Stimulated activated CD8-positive, alpha-beta memory T cell treated with anti-CD3 and anti-CD28 coated beads, Interleukin-4, amount 100 ng/mL, for 1 hour (primary cell): ENCODE measurements at places on chromosomes 6 and 20.

GRCh38 chr6:147716434-147716833, 207.9 kb downstream of the SAMD5 start:
- DNase-seq = no peak

DNA sequence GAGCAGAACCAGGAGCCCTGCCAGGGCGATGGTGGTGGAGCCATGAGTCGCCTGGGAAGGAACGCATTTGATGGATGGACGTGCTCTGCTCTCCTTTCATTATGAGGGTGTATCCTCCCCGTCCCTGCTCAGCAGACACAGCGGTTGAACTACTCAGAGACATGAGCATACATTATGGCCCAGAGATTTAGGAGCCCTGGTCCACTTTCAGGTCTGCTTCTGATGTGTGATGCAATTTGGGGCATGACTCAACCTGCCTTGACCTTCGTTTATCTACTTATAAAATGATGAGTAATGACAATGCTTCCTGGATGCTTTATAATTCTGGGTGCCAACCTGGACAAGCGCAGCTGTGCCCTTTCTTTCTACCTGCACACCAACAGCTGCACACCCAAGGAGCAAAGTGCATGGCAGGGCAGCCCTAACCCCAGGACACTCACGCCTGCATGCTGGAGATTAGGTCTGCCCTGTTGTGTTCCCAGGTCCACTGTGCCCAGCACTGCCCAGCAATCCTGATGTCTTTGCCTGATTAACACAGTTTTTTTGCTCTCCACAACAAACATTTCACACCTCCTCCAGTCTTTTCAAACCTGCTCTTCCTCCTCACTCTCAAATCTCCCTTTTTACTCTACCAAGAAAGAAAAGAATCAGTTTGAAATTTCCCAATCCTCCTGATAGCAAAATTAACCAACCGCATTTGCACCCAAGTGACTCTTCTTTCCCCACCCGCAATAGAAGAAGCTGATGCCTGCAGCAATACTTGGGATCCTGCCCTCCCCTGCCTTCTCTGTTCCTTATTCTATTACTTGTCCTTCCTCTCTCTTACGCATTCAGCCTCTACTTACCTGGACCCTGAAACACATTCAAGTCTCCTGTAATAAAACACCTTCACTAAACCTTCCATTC, 81.2 kb downstream of the EZR start:
- no peak for DNase-seq

- no peak for DNase-seq
Measured at GRCh38 chr6:131215219-131215618, 80.0 kb downstream of the AKAP7 start.

DNA sequence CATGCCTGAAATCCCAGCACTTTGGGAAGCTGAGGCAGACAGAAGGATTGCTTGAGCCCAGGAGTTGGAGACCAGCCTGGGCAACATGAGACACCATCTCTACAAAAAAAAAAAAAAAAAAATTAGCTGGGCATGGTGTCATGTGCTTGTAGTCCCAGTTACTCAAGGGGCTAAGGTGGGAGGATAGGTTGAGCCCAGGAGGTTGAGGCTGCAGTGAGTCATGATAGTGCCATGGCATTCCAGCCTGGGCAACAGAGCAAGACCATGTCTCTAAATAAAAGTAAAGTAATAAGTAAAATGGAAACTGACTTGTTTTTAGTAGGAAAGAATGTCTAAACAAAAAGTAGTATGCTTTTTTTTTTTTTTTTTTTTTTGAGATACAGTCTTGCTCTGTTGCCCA, 240.7 kb downstream of the ARID1B start:
- DNase-seq = no peak

GRCh38 chr6:138393871-138394783, 9.9 kb upstream of the HEBP2 start:
- no peak for DNase-seq

DNA sequence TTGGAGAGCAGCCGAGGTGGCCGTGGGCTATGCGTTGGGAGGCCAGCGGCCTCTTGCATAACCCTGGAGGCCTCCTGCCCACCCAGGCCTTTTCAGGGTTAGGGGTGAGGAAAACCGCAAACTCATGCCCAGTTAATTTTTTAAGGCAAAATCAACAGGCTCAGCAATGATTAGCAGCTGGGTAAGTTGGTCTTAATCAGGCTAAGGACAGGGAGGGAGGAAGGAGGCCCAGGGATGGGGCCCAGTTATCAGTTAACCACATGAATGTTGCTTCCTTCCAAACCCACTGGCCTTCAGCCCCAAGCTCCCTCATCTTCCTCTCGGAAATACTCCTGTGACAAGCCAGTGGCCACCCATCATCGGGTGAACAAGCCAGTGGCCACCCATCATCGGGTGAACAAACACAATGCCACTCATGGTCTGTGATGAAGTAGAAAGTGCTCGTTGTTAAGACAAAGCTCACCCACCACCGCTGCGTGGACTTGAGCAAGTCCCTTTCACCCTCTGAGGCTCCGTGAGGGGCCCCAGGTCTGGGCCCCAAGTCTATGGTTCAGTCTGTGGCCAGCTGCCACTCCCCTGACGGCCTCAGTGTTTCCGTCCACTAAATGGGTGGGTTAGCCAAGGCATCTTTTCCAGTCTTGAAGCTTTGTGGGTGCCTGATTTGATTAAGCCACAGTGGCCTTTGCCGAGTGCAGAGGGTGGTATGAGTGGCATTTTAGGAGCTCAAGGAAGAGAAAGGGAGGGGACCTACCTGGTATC, 39.4 kb downstream of the HNF4A start:
- DNase-seq = no peak

DNA sequence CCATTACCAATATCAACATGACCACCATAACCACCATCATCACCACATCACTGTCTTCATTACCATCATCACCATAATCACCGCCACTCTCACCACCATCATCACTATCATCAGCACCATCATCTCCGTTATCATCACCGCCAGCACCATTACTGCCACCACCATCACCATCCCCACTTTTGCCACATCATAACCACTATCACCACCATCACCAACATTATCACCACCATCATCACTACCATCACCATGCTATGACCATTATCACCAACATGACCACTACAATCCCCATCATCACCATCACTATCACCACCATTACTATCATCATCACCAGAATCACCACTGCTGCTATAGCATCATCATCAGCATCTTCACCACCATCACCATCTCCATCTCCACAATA, 25.7 kb downstream of the CST2 start:
- no peak for DNase-seq

- DNase-seq = no peak
Measured at GRCh38 chr6:131929264-131929663, 21.9 kb downstream of the CCN2 start.
